ENCODE measurements at places on chromosomes 16 and 17.

DNA sequence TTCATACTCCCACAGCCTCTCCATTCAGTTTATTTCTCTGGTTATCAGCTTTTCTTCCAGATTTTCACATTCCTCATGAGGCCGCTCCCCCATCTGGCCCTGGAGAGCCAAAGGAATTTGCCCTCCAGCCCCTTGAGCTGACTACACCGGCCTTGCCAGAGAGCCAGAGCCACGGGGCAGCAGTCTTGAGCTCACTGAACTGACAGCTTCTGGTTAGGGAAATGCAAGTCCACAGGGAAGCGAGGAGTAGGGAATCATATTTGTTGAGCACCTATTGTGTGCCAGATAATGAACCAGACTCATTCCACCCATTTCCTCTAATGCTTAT lies 102.4 kb downstream of the ABCC12 start:
- DNase-seq = peak; percentile 73

DNA sequence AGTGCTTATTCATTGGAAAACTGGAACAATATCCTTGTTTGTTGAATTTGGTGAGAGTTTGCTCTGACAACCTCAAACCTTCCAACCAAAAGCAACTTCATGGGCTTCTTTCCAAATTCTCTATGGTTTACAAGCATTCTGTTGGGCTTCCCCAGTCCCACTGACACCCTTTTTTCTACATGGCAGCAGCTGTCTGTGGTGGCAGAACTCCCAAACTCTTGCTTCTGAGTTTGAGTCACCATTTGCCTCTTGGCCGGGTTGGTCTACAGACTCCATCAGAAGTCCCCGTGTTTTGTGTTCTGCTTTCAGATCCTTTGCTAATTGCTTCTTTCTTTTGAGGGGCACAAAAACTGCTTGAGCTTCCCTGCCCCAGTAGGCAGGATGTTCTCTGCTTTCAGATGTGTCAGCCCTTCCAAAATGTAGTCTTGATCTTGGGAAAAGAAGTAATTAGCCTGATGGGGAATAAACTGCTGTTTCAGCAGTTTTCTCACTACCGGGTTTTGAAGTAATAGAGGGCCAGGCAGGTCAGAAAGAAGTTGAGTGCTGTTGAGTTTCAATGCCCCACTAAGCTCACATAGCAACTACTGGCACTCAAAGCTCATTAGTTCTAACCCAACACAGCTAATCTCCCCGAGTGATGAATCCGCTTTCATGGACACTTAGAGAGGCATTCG lies 80.7 kb downstream of the HS3ST3A1 start:
- no peak for DNase-seq

GRCh38 chr16:660132-660458 lies 7.8 kb upstream of the RHOT2 start:
- no peak for DNase-seq

- no peak for DNase-seq
Observed at GRCh38 chr16:2717383-2718263, 2.4 kb downstream of the PRSS27 start.

DNA sequence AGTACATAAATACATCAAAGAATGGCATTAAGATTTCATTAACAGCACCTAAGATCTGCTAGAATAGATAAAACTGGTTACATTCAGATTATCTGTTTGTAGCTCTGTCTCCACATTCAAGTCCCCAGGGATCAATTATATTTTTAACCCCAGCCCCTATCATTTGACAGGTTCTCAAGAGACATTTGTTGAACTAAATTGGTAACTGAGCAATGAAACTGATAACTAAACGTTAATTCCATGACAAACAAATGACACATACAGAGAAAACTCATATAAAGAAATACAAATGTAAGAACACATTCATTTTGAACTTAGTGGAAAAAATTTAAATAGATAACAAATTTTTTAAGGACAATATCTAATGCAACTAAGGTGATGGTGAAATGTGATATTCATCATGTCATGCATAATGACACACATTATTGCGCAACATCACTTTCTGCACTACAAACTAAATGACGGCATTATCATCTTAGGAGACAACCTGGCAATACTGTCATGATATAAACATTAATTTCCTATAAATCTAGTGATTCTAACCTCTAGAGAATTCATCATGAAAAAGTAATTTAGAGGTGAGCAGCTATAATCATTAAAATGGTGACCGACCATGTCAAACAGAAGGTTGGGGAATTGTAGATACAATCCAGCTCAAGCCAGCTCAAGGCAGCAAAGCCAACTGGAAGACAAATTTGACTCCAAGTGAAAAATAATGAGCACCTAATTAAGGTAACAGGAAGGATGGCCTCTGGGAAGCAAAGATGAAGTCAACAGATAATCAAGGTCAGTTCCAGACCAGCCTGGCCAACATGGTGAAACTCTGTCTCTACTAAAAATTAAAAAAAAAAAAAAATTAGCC lies 9.5 kb downstream of the ARHGAP17 start:
- no peak for DNase-seq

GRCh38 chr17:3621146-3621720 lies 12.0 kb upstream of the TRPV1 start:
- DNase-seq = no peak

DNA sequence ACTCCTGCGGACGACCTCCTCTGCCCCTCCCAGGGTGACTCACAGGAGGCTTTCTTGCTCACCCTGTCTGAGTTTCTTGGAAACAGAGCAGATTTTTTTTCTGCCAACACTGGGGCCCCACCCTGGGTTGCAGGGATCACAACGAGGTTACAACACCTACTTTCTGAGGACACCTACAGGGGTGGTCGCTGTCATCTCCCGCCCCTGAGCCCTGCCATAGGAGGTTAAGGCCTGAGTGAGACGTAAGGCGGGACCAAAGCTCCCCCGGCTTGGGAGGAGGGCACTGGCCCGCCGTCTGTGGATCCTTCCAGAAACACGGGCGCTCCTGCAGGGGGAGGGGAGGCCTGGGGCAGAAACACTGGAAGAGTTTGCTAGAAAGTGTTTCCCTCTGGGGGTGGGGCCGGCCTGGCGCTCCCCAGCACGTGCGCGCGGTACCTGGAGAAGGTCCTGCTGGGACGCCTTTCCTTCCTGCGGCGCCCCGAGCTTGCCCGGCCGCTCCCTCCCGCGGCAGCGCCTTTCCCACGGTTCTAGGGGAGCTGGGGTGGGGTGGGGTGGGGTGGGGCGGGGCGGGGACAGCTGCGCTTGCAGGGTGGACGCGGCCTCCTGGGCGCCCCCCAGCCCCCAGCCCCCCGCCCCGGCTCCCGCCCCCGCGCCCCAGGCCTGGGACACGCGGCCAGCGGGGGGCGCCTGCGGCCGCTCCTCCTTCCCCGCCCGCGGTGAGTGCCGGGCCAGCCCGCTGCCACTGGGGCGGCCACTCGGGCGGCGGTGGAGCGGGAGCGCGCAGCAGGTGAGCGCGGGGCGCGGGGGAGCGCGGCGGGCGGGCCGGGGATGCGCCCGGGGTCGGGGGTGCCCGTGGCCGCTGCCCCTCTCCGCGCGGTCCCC lies 20.7 kb upstream of the ADCY7 start:
- peak; percentile 60 for DNase-seq

DNA sequence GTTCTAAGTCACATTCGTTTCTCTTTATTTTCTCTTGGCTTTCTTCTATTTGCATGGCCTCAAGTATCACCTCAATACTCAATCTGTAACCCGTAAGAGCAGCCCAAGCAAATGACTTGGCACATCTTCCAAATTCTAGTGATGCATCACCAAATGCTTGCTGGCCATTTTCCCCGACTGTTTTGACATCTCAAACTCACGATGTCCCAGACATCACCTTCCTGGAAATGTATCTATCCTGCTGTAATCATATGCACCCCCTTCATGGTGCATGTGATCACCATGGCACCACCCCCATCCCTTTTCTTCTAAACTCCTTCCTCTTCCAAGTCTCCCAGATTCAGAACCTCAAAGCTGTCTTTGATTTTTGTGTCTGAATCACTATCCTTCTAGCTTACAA lies 24.0 kb upstream of the ABCA5 start:
- no peak for DNase-seq

DNA sequence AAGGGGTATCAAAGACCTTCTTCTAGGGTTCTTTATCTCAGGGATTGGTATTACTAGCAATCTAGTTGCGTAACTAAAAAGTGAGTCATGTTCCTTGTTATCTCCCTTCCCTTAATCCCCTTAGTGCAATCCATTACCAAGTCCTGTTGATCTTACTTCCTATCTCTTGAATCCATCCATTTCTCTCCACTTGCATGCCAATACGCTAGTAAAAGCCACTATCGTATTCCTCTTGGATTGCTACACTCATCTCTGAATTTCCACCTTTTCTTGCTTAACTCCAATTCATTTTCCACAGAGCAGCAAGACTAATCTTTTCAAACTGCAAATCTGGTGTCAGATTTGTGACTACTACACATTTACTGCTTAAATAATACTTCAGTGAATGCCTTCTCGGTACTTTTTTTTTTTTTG lies 1.8 kb upstream of the ADAT1 start:
- DNase-seq = no peak

GRCh38 chr17:4807605-4808377 lies 839 bp downstream of the PLD2 start:
- no peak for DNase-seq

- no peak for DNase-seq
Observed at GRCh38 chr16:48317614-48318315, 67.4 kb downstream of the SIAH1 start.

GRCh38 chr16:46730126-46730525 lies 18.0 kb downstream of the MYLK3 start:
- no peak for DNase-seq

DNA sequence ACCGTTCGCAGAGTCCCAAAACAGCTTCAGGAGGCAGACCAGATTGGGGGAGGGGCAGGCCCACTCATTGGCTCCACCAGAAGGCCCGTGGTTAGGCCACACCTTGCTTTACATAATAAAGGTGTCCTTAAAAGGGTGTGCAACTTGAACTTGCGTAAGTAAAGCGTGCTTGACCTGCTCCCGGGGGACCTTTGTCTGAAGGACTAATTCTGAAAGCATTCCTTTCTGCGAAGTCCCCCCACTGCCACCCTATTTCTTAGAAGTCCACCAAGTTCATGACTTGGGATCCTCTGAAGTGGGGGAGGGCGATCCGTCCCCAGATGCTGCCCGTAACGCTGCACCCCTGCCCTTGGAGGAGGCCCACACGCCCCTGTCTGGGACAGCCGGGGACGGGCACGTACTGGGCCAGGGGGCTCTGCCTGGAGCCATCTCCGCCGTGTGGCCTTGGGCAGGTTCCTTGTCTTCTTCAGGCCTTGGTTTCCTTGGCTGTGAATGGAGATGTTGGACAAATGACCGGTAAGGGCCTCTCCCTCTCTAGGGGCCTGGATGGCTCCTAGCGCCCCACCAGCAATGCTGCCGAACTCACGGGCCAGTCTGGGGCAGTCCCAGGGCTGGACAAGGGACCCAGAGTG lies 823 bp upstream of the ZNF469 start:
- DNase-seq = no peak

GRCh38 chr16:69077251-69077650 lies 28.2 kb upstream of the HAS3 start:
- no peak for DNase-seq

- DNase-seq = no peak
Observed at GRCh38 chr17:62092784-62093183, 27.7 kb upstream of the MED13 start.

- DNase-seq = no peak
Observed at GRCh38 chr17:2995377-2995776, 68.0 kb downstream of the OR1D5 start.

DNA sequence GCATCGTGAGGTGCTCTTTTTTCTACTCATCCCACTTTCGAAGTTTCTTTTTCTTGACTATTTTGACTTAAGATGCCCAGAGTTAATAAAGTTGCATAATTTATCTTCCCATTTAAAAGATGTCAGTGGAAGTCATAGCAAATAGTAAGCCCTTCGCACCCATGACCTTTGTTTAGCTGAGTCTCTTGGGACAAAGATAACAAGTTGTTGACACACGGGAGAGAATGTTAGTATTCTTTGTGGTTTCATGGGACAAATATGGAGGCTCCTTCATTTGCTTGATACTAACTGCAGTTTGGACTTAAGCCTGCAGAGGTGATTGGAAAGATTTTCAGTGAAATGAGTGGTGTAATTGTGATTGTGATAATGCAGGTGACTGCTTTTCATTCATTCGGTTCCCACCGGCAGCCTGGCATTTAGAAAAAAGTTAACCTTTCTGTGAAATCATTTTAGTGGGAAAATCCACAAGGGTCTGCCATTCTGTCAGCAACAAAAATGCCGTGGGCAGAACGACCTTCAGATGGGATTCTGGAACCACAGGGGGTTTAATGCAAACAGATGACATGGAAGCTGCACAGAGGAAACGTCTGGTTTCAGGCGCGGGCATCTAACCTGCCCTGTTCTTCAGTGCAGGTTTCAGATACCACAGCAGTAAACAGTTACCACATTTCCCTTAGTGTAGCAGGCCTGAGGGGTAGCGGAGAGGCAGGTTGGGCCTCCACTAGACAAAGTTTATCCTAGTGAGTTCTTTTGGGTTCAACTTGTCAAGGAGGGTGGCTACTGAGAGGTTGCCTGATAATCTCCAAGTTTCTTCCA lies 123.0 kb downstream of the RPTOR start:
- no peak for DNase-seq

DNA sequence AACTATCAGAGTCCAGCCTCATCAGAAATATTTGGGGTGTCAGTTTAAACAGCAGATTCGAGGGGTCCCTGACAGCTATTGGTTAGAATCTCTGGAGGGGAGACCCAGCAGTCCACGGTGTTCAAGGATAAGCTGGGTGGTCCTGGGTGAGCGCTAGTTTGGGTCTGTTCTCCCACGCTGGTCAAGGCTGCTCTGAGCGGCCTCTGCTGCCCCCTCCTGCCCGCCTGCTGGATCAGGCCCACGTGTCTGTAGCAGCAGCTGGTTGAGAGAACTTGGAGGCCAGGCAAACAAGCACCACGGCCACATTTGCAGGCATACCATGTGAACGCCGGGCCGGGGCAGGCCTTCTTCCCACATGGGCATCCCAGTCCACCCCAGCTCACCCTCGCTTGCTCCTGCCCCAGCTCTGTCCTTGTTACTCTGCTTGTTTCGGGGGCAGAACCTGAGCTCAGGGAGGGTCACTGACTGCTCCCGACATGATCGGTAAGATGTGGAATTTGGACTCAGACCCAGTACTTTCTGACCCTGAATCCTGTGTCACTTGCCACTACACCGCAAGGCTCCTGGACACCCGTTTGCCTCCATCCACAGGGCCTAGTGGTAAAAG lies 7.4 kb downstream of the FOXF1 start:
- DNase-seq = peak; percentile 80

Measured in neural progenitor cell (in vitro differentiated cells).